NCI-H524 (cell line): ENCODE measurements at places on chromosomes 6 and 20.
A peak's percentile ranks its signal among the peaks of the same experiment; 100 is the strongest.

DNA sequence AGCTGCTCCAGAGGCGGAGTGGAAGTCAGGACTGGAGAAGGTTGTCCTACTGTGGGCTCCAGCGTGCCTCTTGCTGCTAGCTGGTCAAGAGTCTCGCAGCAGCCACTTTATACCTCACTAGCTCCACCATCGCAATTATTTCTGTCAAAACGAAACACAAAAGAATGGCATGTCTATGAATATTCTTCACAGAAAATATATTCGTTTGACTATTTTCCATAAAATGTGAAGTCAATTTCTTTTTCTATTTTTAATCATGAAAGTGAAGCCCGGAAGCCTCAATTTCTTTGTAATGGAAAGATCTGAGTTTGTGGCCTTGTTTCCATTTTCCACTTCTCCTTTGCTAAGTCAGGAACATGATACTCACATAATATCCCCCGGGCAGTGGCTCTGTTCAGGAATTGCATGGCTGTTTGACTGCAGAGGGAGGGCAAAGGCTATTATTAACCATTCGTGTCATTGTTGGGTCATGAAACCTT lies 51.7 kb downstream of the DTD1 start:
- DNase-seq = no peak

DNA sequence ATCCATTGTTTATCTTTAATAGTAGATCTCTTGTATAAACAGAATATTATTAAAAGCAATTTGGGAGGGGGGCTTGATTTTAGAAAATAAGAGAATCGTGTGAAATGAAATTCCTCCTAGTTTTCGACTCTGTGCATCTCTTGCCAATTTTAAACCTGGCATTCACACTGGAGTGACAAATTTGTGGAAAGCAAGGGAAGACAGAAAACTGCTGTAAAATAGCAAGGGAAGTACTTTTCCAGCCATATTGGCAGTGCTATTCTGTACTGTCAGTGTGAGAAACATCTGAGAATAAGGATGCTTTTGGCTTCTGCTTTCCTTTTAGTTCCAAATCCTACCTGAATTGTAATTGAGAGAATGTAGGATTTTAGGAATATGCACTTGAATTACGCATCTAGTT lies 40.2 kb downstream of the TOP1 start:
- no peak for DNase-seq

DNA sequence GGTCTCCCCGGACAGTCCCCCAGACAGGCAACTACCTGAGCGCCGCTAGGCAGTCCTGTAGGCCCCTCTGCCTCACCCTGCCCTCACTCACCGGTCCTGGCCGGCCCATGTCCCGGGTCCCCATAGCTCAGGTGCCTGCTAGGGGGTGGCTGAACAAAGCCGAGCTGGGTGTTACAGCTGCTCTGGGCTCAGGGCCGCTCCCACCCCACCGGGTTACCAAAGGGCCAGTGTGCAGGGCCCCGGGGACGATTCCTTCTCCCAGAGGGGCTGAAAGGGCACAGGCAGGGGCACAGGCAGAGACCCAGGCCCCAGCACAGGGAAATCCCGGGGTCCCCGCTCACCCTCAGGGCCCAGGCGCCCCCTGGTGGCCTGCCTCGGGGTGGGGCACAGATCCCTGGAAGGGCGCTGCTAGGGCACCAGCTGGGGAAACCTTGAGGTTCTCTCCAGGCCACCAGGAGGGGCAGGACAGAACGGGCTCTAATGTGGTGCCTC lies 118.4 kb downstream of the GRM4 start:
- DNase-seq = no peak

- no peak for DNase-seq
Observed at GRCh38 chr20:58081846-58082245, 146.6 kb downstream of the ANKRD60 start.

GRCh38 chr6:12090714-12091113 lies 78.6 kb downstream of the HIVEP1 start:
- DNase-seq = no peak

GRCh38 chr6:97689078-97689754 lies 406.2 kb upstream of the MMS22L start:
- no peak for DNase-seq

- DNase-seq = no peak
Observed at GRCh38 chr6:41476401-41476800, 69.8 kb upstream of the FOXP4 start.

GRCh38 chr6:27582928-27583725 lies 110.2 kb upstream of the ZNF184 start:
- DNase-seq = peak; percentile 12

DNA sequence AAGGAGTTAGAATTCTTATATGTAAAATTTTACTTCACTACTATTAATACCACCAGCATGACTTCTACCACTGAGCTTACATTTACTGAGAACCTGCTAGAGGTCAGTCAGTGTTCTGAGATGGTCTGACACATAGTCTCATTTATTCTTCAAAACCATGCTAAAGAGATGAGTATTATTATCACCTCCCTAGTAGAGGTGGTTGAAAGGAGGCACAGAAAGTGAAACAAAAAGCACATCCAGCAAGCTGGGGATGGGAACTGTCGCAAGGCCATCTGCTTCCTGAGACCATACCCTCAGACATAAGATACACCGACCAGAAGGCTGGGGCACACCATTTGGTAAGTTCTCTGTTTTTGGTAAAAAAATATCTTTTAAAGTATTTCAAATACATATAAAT lies 137.7 kb downstream of the INSM1 start:
- peak; percentile 28 for DNase-seq

DNA sequence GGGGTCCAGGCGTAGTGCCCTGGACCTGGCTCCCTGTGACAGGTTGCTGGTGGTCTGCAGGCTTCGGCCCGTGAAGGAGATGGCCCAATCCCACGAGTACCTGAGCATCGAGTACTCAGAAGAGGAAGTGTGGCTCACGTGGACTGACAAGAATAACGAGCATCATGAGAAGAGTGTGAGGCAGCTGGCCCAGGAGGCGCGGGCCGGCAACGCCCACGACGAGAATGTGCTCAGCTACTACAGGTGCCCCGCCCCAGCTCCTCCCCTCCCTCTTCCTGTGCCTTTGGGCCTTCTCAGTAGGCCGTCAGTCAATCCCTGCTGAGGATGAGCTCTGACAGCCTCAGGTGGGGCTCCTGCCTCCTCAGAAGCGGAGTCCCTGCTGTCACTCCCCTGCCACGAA lies 42.6 kb downstream of the UQCC2 start:
- no peak for DNase-seq

DNA sequence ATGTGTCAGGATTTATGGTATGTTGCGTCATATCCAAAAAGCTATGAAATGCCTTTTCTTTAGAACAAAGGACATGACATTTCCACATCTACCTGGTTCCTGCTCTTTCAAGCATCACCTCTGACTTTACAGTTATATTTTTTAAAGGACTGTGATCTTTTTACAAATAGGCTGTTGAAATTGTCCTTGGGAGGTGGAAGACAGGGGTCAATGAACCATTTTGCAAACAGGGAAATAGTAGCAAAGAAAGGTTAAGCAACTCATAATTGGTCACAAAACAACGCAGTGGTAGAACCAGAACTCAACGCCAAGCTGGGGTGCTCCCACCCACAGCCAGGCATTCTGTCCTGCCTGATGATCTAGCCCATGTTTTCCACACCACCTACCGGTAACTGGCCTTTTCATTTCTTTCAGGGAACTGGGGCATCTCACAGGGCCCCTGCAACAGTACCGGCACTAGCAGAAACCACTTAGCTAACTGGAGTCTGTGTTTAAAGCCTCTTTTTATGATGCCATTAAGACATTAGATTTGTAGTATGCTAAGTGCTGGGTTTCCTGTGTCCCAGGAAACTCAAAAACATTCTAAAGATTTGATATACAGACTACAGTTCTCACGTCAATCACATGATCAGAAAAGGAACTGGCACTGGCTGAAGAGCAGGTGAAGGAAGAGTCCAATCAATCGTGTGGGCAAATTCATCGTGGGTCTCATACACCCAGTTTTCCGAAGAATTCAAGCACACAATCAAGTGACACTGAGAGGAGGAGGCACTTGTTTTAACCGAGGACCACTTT lies 13.9 kb downstream of the ZNF217 start:
- no peak for DNase-seq

DNA sequence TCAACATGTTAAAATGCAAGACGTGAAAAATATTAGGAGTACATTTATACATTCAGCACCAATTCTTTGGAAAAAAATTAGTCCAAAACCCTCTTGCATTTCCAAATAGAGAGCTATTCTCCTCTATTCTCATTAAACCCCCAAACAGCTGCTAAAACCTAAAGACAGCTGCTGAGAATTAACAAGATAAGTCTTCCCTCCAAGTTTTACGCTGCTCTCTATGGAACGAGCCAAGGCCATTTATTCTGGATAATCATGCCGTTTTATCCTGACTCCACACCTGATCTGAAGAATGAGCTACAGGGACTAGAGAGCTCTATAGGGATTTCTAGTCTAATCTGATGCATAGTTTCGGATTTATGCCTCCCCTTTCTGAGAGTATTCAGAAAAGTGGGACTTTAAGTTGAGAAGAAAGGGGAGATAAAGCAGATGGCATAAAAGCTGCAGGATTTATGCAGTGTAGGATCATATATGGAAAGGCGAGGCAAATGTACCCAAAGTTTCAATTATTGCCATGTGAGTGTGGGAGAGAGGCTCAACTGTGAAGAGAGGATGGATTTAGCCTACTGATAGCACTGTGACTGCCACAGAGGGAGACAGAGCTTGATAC lies 64.7 kb upstream of the HS3ST5 start:
- peak; percentile 96 for DNase-seq
